ENCODE measurements at places on chromosomes 7 and 10. TPM values are rescaled to one million over a fixed set of nuclear protein-coding genes. Genes with fewer than 3 reads are reported as not detected.

DNA sequence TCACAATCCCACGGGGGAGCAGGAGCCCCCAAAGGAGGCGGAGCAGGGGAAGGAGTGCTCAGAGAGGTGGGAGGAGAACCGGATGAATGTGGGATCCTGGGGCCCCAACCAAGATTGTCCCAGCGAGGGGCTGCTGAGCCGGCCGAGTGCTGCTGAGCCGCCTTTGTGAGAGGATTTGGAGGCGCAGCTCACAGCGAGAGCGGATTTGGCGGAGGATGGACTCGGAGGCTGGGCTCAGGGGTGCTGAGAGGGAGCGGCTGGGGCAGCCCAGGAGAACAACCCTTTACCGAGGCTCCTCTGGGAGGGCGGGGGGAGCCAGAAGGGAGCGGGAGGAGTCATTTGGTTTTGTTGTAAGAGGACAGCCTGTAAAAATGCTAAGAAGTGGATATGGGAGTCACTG lies 23.0 kb downstream of the GHRHR start:
- no peak for DNase-seq
- H3K36me3 ChIP-seq = no peaks in the 10 kb centered on the region
- H3K4me1 ChIP-seq = peaks cover 18% of the 10 kb centered on the region
- no peak overlapping the region for H3K27ac ChIP-seq
- H3K27me3 ChIP-seq = peaks cover 27% of the 10 kb centered on the region

DNA sequence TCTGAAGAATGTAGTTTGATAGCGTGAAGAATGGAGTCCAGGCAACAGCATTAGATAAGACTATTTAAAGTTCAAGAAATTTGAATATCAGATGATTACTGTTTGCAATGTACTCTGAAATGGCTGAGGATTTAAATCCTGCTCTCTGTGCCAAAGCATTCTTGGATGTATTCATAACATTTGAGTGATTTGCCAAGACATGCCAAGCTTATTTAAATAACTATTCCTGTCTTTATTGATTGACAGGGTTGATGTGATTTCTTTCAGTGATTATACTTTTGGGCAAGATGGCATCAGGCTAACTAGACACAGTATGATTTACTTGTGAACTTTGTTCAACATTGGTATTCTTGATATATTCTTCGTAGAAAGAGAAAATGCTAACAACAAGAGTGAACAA lies 168.7 kb downstream of the GNAI1 start:
- no peak overlapping the region for H3K4me3 ChIP-seq
- H3K27ac ChIP-seq = no peak overlapping the region
- no peaks in the 10 kb centered on the region for H3K27me3 ChIP-seq
- H3K36me3 ChIP-seq = no peaks in the 10 kb centered on the region

- H3K27me3 ChIP-seq = peaks cover 20% of the 10 kb centered on the region
- H3K36me3 ChIP-seq = no peaks in the 10 kb centered on the region
- DNase-seq = no peak
- no peak overlapping the region for H3K27ac ChIP-seq
- H3K4me3 ChIP-seq = no peak overlapping the region
Observed at GRCh38 chr10:95501203-95502094, 59.7 kb downstream of the SORBS1 start.

GRCh38 chr10:71957546-71958275 lies 6.5 kb upstream of the CHST3 start:
- H3K4me3 ChIP-seq = no peak overlapping the region
- H3K4me1 ChIP-seq = no peaks in the 10 kb centered on the region
- H3K36me3 ChIP-seq = peaks cover 4% of the 10 kb centered on the region
- peaks cover 45% of the 10 kb centered on the region for H3K27me3 ChIP-seq

DNA sequence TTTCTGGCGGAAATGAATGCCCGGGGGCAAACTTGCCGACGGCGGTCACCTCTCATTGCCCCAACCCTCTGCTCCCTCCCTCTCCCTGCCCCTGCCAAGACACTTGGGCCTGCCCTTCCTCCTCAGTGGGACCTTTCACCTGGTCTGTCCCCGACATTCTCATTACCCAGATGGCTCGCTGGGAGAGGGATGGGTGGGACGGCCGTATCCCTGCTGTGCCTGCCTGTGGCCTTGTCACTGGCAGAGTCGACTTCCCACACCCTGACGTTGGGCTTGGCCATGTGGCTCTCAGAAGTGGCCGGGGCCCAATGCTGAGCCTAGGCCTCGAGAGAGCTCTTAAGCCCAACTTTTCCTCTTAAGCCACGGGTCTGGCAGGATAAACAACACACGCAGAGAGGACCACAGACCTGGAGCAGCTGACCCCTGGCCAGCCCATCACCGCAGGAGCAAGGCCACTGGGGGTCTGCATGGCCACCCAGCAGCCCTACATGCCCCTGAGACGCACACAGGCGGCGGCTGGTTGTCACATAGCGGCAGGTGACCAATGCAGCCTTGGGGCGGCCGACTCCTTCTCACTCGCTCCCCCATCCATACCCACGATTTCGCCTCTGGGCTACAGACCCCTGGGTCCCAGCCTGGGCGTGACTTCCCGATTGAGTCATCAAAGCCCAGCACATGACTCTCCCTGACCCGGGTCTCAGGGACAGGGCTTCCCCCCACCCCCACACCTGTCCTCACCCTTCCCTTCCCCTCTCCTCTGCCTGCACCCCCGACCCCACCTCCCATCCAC lies 40.1 kb downstream of the SLC29A4 start:
- peaks cover 52% of the 10 kb centered on the region for H3K36me3 ChIP-seq
- no peaks in the 10 kb centered on the region for H3K4me1 ChIP-seq
- peaks cover 2% of the 10 kb centered on the region for H3K27me3 ChIP-seq

GRCh38 chr10:34766811-34767494 lies 48.1 kb downstream of the PARD3 start:
- peaks cover 10% of the 10 kb centered on the region for H3K27me3 ChIP-seq
- DNase-seq = no peak
- H3K36me3 ChIP-seq = no peaks in the 10 kb centered on the region

The FAM241B gene
- total RNA-seq = 10.2 TPM
